ENCODE measurements at places on chromosomes 1 and 21. TPM values are rescaled to one million over a fixed set of nuclear protein-coding genes. Genes with fewer than 3 reads are reported as not detected.

- DNase-seq = no peak
- no peak overlapping the region for H3K27ac ChIP-seq
- no peaks in the 10 kb centered on the region for H3K4me1 ChIP-seq
- H3K36me3 ChIP-seq = peaks cover 53% of the 10 kb centered on the region
- H3K4me3 ChIP-seq = no peak overlapping the region
Observed at GRCh38 chr21:46443910-46444309, 14.8 kb upstream of the DIP2A start.

DNA sequence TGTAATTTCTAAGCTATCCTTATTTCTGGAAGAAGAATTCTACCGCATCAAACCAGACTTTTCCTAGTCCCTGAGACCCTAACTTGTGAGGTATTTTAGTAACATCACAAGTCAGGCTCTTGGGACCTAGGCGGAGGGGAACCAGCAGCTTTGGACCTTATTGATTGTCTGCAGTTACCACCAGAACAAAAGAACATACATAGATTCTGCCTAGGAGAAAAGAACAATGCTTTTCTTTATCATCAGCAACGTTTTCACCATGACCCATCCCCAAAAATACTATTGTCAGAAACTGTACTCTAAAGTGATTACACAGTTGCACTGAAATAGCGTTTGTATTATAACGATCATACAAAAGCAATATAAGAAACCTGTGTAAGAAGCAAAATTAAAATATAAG, 860.4 kb downstream of the USP25 start:
- DNase-seq = no peak
- H3K4me1 ChIP-seq = no peaks in the 10 kb centered on the region
- H3K27ac ChIP-seq = no peak overlapping the region
- H3K27me3 ChIP-seq = no peaks in the 10 kb centered on the region
- no peaks in the 10 kb centered on the region for H3K36me3 ChIP-seq

DNA sequence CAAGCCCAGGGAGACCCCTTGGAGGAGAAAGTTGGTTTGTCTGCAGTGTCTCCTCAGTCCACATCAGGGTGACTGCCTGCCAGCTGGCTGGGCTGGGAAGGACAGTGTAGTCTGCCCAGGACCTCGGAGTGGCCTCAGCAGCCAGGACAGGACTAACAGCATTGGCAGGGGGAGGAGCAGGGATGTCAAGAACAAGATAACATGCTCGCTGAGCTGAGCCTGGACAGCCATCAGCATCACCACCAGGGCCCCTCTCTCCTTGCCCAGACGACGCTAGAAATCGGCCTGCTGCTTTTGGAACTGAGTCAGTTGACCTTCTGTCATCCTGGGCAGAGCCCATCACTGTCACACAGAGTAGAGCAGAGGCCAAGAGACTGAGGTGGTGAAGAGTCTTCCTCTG, 83.6 kb upstream of the CNTN2 start:
- no peaks in the 10 kb centered on the region for H3K27me3 ChIP-seq
- H3K4me3 ChIP-seq = no peak overlapping the region
- no peaks in the 10 kb centered on the region for H3K4me1 ChIP-seq
- DNase-seq = no peak
- no peaks in the 10 kb centered on the region for H3K36me3 ChIP-seq

Gene DISC1
- total RNA-seq = 20.0 TPM

- DNase-seq = no peak
- H3K4me1 ChIP-seq = no peaks in the 10 kb centered on the region
- H3K4me3 ChIP-seq = no peak overlapping the region
- peaks cover 18% of the 10 kb centered on the region for H3K27me3 ChIP-seq
Observed at GRCh38 chr1:158212320-158212719, 31.6 kb downstream of the CD1D start.

DNA sequence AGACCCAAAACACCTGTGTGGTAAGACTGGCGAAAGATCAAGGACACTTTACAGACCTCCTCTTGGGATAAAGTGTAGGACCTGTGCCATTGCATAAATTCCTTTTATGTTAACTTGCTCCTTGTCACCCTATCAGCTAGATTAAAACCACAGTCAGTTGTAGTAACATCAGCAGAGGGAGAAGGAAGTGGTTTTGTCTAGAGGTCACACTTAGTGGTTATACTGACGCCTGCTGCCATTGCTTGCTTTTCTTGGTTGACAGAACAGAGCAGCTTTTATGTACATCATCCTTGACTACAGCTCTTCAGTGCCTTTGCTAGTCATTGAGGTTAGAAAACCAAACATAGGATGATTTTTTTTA, 101.4 kb downstream of the PBX1 start:
- no peak overlapping the region for H3K27ac ChIP-seq
- no peaks in the 10 kb centered on the region for H3K4me1 ChIP-seq
- H3K4me3 ChIP-seq = no peak overlapping the region
- DNase-seq = no peak
- H3K36me3 ChIP-seq = no peaks in the 10 kb centered on the region

DNA sequence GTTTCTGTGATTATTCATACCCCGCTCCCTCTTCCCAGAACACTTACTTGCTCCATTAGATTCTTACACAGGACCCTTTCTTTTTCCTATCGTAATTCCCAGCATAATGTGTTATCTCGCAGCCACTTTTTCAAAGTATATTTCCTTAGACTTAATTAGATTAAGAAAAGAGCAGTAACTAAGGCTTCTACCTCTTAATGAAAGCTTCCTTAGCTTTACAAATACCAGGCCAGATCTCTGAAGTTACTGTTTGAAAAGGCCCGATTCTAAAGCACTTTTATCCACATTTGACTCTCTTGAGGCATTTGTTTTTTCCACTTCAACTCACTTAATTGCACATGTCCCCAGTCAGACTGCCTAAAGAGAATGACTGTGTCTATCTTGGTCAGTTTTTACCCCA, 1264.3 kb upstream of the ADGRL2 start:
- no peaks in the 10 kb centered on the region for H3K36me3 ChIP-seq
- H3K4me1 ChIP-seq = no peaks in the 10 kb centered on the region
- no peak overlapping the region for H3K4me3 ChIP-seq
- H3K27ac ChIP-seq = no peak overlapping the region

- no peak overlapping the region for H3K4me3 ChIP-seq
- H3K27me3 ChIP-seq = no peaks in the 10 kb centered on the region
- no peaks in the 10 kb centered on the region for H3K36me3 ChIP-seq
- no peak for DNase-seq
- no peak overlapping the region for H3K27ac ChIP-seq
- H3K4me1 ChIP-seq = no peaks in the 10 kb centered on the region
Observed at GRCh38 chr1:183699616-183700160, 46.6 kb upstream of the APOBEC4 start.

GRCh38 chr1:65626003-65626402, 166.7 kb upstream of the PDE4B start:
- no peak for DNase-seq
- no peak overlapping the region for H3K27ac ChIP-seq
- no peaks in the 10 kb centered on the region for H3K36me3 ChIP-seq
- H3K27me3 ChIP-seq = no peaks in the 10 kb centered on the region
- no peak overlapping the region for H3K4me3 ChIP-seq

GRCh38 chr21:35326677-35327076, 277.6 kb upstream of the RUNX1 start:
- H3K27ac ChIP-seq = no peak overlapping the region
- no peaks in the 10 kb centered on the region for H3K4me1 ChIP-seq
